ENCODE measurements at places on chromosomes 16 and 17. TPM values are rescaled to one million over a fixed set of nuclear protein-coding genes. Genes with fewer than 3 reads are reported as not detected.

Gene HBQ1
- 1.6 TPM for total RNA-seq

Gene HEATR9
- not detected for total RNA-seq

Gene SALL1
- 33.4 TPM for total RNA-seq

Gene SCNN1G
- total RNA-seq = 0.48 TPM

Gene UMOD
- not detected for total RNA-seq

Gene KRT9
- not detected for total RNA-seq

Gene CLEC18B
- not detected for total RNA-seq

Gene ZNF287
- 4.7 TPM for total RNA-seq

Gene GSE1
- total RNA-seq = 73.6 TPM

Gene ANKRD40CL
- total RNA-seq = not detected

Gene DNAI2
- total RNA-seq = not detected

Gene MAP3K14
- total RNA-seq = 1.6 TPM

Gene CXCL16
- 0.42 TPM for total RNA-seq

- no peak for DNase-seq
Observed at GRCh38 chr17:77247609-77248008, 106.8 kb downstream of the SEC14L1 start.

GRCh38 chr16:48831076-48831722 is 221.2 kb upstream of the N4BP1 start:
- DNase-seq = peak; percentile 52

GRCh38 chr17:36731811-36732210 is 130.4 kb downstream of the MRM1 start:
- peak; percentile 87 for DNase-seq

GRCh38 chr16:23052221-23052620 is 97.0 kb downstream of the USP31 start:
- DNase-seq = no peak

GRCh38 chr17:82940226-82941020 is 100.6 kb upstream of the ZNF750 start:
- DNase-seq = no peak

GRCh38 chr17:66952031-66952524 is 12.4 kb upstream of the CACNG4 start:
- DNase-seq = no peak

- no peak for DNase-seq
Observed at GRCh38 chr17:2192367-2193057, 111.1 kb downstream of the SMG6 start.

DNA sequence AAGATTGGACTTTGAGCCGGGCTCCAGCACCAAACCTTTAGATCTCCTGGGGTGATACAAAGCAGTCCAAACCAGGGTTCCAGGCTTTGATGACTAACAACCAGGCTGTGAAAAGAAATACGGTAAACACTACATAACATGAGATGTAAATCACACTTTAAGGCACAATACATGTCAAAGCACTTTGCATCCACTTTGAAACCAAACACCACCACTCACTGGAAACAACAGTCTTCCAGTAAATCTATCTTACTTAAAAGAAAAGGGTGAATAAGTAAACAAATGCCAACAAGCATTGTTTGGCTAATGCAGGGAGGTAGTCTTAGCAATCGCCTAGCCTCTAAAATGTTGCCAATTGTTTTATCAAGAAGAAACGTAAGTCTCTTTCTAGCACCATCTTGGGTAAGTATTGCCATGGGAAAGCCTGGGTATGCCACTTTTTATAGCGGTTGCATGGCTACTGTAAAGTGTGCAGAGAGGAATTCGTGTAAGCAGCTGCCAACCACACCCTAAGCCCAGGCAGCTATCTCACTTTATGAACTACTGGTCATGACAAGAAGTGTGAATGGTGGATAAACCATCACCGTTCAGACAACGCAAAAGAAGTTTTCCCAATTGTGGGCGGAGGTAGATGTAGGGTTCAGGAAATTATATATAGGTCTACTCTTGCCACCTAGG is 267.4 kb upstream of the PSMD7 start:
- no peak for DNase-seq

GRCh38 chr16:50393416-50393815 is 24.6 kb upstream of the BRD7 start:
- no peak for DNase-seq

GRCh38 chr16:86374603-86375130 is 135.7 kb upstream of the FOXF1 start:
- no peak for DNase-seq

DNA sequence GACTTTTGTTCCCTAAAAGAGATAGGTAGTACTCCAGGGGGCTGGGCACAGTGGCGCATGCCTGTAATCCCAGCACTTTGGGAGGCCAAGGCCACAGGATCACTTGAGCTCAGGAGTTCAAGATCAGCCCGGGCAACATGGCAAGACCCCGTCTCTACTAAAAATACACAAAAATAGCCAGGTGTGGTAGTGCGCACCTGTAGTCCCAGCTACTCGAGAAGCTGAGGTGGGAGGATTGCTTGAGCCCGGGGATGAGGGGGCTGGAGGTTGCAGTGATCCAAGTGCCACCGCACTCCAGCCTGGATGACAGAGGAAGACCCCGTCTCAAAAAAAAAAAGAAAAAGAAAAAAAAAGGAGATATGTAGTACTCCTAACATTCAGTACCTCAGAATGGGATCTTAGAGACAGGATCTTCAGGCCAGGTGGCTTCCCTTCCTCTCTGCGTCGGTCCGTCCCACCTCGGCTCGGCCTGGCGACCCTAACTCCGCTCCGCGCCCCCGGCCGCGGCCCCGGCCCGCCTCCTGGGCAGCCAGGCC is 89.6 kb downstream of the CDC27 start:
- no peak for DNase-seq

GRCh38 chr16:86337581-86338402 is 172.5 kb upstream of the FOXF1 start:
- DNase-seq = no peak

GRCh38 chr17:58304750-58305486 is 23.7 kb downstream of the TSPOAP1 start:
- DNase-seq = peak; percentile 33

DNA sequence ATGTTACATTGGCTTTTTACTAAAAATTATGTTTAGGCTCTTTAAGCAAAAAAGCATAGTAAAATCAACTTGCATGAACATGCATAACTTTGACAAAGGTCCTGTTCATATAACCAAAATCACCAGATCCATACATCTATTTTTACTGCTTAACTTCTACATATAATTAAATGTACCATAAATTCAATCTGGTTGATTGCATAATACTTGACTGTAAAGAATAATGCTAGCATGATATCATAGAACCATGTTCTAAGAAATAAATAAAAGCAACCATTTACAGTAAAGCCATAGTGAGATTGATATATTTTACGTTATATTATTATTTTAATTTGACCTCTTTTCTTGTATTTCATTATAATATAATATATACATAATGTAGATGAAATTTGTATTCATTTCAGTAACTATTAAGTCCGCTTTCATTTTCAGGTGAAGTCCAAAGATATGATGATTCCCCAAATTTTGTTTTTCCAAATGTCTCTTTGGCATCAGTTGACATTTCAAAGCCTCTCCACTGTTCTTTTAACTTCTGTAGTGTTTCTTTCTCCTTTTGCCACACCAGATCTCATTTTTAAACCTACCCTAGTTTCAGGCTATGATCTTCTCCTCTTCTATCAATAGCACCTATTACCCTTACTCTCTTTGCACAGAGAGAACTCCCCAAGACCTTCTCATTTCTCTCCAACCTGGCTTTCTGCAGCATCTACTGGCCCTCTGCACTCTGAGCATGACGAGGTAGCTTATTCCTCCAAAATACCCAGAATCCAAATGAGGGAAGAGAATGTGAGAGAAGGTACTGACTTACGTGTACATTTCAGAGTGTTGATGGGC is 1.8 kb downstream of the APOH start:
- DNase-seq = no peak

DNA sequence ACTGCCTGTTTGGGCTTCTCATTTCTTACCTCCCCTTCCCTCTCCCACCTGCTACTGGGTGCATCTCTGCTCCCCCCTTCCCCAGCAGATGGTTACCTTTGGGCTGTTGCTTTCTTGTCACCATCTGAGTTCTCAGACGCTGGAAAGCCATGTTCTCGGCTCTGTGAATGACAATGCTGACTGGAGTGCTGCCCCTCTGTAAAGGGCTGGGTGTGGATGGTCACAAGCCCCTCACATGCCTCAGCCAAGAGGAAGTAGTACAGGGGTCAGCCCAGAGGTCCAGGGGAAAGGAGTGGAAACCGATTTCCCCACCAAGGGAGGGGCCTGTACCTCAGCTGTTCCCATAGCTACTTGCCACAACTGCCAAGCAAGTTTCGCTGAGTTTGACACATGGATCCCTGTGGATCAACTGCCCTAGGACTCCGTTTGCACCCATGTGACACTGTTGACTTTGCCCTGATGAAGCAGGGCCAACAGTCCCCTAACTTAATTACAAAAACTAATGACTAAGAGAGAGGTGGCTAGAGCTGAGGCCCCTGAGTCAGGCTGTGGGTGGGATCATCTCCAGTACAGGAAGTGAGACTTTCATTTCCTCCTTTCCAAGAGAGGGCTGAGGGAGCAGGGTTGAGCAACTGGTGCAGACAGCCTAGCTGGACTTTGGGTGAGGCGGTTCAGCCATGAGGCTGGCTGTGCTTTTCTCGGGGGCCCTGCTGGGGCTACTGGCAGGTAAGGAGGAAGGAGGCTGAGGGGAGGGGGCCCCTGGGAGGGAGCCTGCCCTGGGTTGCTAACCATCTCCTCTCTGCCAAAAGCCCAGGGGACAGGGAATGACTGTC is at the start of gene CD68:
Gene CD68, plus strand, starts transcription at position 638 of the 833 bp plus-strand sequence. Its CDS starts 40 bp downstream, at position 678.
- DNase-seq = peak; percentile 83

DNA sequence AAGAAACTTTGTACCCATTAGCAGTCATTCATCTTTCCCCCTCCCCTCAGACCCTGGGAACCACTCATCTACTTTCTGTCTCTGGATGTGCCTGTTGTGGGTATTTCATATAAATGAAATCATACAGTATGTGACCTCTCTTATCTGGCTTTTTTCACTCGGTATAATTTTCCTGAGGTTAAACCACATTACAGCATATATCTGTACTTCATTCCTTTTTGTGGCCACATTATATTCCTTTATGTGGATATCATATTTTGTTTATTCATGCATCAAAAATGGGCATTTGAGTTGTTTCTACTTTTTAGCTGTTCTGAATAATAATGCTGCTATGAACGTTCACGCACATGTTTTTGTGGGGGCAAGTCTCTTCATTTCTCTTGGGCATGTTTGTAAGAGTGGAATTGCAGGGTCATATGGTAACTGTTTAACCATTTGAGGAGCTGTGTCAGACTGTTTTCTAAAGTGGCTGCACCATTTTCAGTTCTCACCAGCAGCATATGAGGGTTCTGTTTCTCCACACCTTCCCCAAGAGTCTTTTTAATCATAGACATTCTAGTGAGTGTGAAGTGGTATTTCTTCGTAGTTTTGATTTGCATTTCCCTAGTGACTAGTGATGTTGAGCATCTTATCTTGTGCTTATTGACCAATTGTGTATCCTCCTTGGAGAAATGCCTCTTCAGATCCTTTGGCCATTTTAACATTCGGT is 3.8 kb downstream of the SNX29 start:
- no peak for DNase-seq

DNA sequence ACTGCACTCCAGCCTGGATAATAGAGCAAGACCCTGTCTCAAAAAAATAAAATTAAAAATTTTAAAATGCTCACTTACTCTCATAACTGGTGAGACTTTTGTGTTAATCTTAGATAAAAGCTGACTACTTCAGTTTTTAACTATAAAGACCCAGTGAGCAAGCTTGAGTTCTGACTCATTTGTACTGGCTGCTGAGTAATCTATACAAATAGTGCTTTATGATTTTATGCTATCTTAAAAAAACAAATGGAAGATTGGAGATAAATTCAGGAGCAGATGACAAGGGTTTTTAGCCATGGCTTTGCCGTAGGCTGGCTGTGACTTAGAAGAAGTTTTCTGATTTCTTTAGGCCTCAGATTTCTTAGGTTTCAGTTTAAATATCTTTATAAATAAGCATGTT is 30.5 kb downstream of the SNTB2 start:
- no peak for DNase-seq

GRCh38 chr16:75160386-75160785 is 12.1 kb downstream of the ZFP1 start:
- DNase-seq = no peak

GRCh38 chr17:45824475-45824874 is 20.2 kb upstream of the SPPL2C start:
- peak; percentile 85 for DNase-seq

DNA sequence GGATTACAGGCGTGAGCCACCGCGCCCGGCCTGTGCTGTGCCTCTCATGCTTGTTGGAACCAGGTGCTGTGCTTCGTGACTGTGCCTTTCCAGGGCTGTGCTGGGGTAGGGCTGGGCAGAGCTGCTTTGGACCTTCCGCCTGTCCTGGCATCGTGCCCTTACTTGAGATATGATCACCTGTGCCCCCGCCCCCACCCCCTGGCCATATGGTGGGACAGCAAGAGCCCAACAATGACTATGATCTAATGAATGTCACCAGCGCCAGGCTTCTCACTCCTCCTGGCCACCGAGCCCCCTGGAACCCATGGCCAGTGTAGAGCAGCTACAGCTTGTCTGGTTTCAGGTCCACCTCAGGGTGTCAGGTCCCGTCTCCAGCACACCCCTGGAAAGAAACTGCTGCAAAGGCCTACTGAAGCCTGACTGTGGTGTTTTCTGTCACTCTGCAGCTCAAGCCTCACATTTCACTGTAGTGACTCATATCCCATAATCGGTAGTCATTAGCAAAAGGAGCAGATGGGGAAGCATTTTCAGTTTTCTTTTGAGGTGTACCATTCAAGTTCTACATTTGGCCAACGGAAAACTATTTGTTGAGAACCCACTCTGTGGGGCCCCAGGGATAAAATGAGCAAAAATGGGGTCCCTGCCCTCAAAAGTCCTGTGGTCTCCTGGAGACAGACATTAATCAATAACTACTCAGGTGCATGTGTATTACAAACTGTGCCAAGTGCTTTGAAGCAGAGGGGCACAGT is 22.1 kb downstream of the FCSK start:
- peak; percentile 51 for DNase-seq

GRCh38 chr17:64135000-64135399 is 5.1 kb upstream of the ERN1 start:
- no peak for DNase-seq

DNA sequence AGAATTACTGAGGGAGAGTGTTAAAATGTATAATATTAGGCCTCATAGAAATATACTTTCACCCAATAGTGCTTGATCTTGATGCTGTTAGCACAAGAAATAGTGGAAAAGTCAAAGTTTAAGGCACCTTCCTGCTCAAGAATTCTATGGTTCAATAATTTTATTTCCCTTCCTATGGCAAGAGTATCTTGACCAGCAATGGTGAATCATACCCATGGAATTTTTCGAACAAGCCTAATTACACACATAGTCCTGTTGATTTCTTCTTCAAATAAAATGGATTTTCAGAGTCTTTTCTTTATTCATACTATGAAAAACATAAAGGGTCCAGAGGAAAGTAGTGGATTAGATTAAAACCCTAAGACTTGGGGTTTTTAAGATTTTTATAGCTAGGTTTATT is 810.6 kb downstream of the CDH11 start:
- DNase-seq = no peak

GRCh38 chr17:76082326-76083251 is 3.6 kb downstream of the ZACN start:
- peak; percentile 58 for DNase-seq

All from H7 (cell line).